ENCODE measurements at places on chromosomes 4 and X. TPM values are rescaled to one million over a fixed set of nuclear protein-coding genes. Genes with fewer than 3 reads are reported as not detected.

GRCh38 chr4:89213382-89213701 is 94.3 kb downstream of the GPRIN3 start:
- no peak overlapping the region for H3K27ac ChIP-seq
- H3K4me3 ChIP-seq, result no peak overlapping the region

DNA sequence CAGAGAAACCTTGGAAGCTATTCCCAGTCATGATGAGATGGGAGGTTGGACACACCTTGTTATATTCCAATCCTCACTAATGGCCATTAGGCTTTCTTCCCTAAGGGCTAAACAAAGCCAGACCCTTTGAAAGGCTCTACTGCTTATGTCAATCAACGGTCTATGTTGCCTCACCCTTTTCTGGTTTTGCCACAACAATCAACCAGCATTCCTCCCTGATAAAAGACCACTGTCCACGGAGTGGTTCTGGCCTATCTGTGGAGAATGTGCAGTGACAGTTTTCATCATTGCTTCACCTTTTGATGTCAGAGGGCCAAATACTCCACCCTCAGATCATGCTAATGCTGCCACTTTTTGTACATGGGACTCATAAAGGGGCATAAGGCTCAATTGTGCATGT is 913.4 kb downstream of the RPA4 start:
- H3K27me3 ChIP-seq, result peaks cover 2% of the 10 kb centered on the region
- no peaks in the 10 kb centered on the region for H3K4me1 ChIP-seq
- H3K36me3 ChIP-seq, result no peaks in the 10 kb centered on the region
- DNase-seq, result no peak
- no peak overlapping the region for H3K4me3 ChIP-seq

DNA sequence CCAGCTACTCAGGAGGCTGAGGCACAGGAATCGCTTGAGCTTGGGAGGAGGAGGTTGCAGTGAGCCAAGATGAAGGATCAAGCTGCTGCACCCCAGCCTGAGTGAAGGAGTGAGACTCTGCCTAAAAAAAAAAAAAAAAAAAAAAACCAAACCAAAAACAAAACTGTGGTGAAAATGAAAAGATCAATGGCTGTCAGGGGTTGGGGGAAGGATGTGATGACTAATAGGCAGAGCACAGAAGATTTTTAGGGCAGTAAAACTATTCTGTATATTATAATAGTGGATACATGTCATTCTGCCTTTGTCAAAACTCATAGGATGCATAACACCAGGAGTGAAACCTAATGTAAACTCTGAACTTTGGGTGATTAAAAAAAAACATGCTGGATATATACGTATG is 69.9 kb upstream of the ELOVL6 start:
- H3K27ac ChIP-seq, result no peak overlapping the region
- no peaks in the 10 kb centered on the region for H3K4me1 ChIP-seq
- H3K36me3 ChIP-seq, result no peaks in the 10 kb centered on the region
- no peak overlapping the region for H3K4me3 ChIP-seq
- H3K27me3 ChIP-seq, result no peaks in the 10 kb centered on the region
- DNase-seq, result no peak

DNA sequence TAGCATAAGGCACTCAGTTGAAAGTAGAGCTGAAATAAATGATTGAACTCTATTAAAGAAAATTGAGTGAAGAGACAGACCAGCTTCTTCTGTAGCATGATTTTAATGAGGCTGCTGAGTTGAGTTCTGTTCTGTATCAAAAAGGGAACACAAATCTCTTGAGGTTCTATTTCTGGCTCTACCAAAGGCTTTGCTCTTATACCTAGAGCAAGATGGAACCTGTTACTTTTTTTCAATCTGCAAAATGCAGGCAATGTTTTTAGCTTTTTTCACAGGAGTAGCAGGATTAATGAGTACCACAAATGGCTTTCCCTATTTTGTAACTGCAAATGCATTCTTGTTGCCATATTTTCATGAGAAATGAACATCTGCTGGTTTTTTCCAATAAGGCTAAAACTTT is 4.2 kb upstream of the ERVMER34-1 start:
- H3K4me1 ChIP-seq, result peaks cover 13% of the 10 kb centered on the region
- H3K4me3 ChIP-seq, result no peak overlapping the region
- H3K36me3 ChIP-seq, result no peaks in the 10 kb centered on the region
- no peak overlapping the region for H3K27ac ChIP-seq
- peaks cover 13% of the 10 kb centered on the region for H3K27me3 ChIP-seq

- H3K27me3 ChIP-seq, result no peaks in the 10 kb centered on the region
- H3K4me1 ChIP-seq, result peaks cover 9% of the 10 kb centered on the region
- H3K4me3 ChIP-seq, result no peak overlapping the region
- H3K27ac ChIP-seq, result no peak overlapping the region
- peaks cover 15% of the 10 kb centered on the region for H3K36me3 ChIP-seq
These were observed 3.8 kb upstream of the C4orf50 start for GRCh38 chr4:6021831-6022606.

DNA sequence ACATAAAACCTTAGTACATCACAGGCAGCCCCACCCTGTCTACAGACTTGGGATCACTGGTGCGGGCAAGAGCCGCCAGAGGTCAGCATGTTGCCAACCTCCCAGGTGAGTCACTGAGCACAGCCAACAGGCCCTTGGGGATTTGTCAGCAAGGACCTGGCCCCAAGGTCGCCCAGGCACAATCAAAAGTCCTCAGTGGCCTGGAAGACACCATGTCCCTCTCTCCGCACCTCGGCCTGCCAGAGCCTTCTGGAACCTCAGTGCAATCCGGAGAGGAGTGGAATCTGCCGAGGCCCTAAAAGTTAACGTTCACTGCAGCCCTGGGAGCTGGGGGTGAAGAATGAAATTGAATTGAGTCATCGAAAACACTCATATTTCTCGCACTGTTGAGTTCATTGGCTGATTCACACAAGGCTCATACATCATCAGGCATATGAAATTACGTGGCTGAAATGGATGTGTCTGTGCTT is 74.3 kb downstream of the WFS1 start:
- H3K4me1 ChIP-seq, result peaks cover 6% of the 10 kb centered on the region
- H3K27ac ChIP-seq, result no peak overlapping the region
- no peak overlapping the region for H3K4me3 ChIP-seq
- H3K36me3 ChIP-seq, result peaks cover 46% of the 10 kb centered on the region
- no peaks in the 10 kb centered on the region for H3K27me3 ChIP-seq
- DNase-seq, result peak; percentile 61

- H3K4me1 ChIP-seq, result no peaks in the 10 kb centered on the region
- no peak overlapping the region for H3K4me3 ChIP-seq
These were observed 35.7 kb upstream of the CDS1 start for GRCh38 chr4:84547211-84547610.

- H3K4me1 ChIP-seq, result peaks cover 9% of the 10 kb centered on the region
- H3K27ac ChIP-seq, result no peak overlapping the region
- no peak for DNase-seq
- H3K27me3 ChIP-seq, result no peaks in the 10 kb centered on the region
- H3K4me3 ChIP-seq, result no peak overlapping the region
These were observed 5.5 kb upstream of the SMIM20 start for GRCh38 chr4:25908491-25908901.

DNA sequence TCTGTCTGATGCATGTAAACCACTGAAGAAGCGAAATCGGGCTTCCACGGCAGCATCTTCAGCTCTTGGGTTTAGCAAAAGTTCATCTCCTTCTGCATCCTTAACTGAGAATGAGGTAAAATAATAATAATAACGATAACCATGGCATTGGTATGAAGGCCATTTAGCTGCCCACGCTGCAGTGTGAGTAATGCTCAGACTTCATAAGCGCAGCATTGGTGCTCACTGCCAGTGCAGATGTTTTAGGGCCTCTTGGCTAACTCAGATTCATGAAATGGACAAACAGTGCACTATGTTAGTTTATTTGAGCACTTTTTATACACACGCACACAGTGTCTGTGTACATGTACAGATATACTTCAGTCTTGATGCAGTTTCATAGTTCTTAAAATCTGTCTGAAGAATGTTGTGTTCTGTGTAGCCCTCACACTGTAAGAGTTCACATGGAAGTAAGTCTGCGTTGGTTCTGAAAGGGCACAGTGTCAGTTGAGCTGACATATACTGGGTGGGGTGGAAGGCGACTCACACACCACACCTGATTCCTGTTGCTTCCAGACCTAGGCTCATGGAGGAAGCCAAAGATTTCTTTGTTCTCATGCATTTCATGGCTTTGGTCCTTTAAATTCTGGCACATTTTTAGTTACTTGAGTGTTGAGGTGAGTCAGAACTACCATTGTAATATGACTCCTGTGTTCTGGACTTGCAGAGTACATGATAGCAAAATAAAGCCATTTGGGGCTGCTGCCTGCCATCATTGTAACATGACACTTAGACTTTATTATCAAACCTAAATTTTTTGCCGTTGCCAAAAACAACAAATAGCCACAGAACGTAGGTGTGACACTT is 68.7 kb downstream of the NSD2 start:
- H3K27me3 ChIP-seq, result no peaks in the 10 kb centered on the region
- no peak overlapping the region for H3K4me3 ChIP-seq
- no peak overlapping the region for H3K27ac ChIP-seq

DNA sequence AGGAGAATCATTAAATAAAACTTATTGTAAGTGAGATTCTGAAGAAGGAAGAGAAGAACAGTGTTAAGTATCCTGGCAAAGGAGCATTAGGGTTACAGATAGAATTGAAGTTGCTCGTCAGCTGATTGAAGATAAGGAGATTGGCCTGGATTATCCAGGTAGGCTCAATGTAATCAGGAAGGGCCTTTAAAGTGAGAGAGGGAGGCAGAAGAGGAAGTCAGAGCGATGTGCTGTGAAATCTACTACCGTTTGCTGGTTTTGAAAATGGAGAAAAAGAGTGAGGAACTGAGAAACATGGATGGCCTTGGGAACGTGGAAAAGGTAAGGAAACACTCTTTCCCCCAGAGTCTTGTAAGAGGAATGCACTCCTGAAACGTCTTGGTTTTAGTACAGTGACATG is 245.7 kb downstream of the ANTXR2 start:
- H3K27ac ChIP-seq, result no peak overlapping the region
- no peaks in the 10 kb centered on the region for H3K4me1 ChIP-seq
- H3K4me3 ChIP-seq, result no peak overlapping the region
- H3K27me3 ChIP-seq, result no peaks in the 10 kb centered on the region
- DNase-seq, result no peak
- no peaks in the 10 kb centered on the region for H3K36me3 ChIP-seq

GRCh38 chr4:149050840-149051239 is 608.6 kb upstream of the NR3C2 start:
- H3K27ac ChIP-seq, result no peak overlapping the region
- H3K36me3 ChIP-seq, result no peaks in the 10 kb centered on the region
- no peak for DNase-seq

DNA sequence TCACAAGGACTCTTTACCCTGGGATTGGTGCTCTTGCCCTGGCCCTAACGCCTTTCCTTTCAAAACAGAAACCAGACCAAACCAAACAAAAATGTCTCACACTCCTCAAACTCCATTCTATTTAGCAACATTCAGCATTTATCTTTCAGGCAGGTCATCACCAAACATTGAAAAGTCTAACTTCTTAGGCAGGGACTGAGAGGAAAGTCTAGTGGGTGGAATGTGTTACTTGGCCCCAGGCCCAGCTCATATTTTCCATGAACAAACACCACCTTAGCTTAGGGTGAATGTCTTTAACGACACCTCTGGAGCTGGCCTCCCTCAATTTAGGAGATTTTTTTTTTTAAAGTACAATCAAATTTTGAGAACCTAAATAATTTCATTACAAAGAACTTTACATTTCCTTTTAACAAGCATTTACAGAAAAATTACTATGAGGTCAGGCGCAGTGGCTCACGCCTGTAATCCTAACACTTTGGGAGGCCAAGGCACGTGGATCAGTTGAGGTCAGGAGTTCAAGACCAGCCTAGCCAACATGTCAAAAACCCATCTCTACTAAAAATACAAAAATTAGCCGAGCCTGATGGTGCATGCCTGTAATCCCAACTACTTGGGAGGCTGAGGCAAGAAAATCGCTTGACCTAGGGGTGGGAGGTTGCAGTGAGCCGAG is 10.2 kb upstream of the N4BP2 start:
- H3K4me3 ChIP-seq, result no peak overlapping the region
- H3K36me3 ChIP-seq, result peaks cover 3% of the 10 kb centered on the region
- no peaks in the 10 kb centered on the region for H3K4me1 ChIP-seq
- DNase-seq, result peak; percentile 47
- H3K27ac ChIP-seq, result no peak overlapping the region
- H3K27me3 ChIP-seq, result no peaks in the 10 kb centered on the region

DNA sequence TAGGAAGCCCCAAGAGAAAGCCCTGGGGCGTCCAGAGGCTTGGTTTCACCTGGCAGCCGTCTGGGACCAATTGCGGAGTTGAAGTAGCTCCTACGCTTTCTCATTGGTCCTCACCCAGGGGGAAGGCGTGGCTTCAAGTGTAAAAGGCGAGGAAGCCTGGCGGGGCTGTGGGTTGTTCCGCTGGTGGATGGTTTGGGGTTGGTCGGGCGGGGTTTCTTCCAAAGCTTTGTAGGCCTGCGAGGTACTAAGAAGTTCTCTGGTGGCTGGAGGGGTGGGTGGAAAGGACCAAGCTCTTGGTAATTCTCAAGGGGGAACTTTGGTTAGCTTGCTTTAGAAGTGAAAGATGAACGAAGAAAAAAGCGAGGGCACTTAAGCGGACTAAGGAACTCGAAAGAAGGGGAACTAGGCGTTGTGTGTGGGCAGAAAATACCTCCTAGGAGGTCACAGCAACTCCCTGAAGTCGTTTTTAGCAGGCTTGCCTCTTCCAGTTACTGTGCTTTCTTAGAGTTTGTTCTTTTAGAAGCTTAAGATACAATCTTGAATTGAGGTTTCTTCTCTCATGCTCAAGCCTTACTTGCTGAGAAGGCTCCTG is 36.6 kb downstream of the CCNG2 start:
- H3K27ac ChIP-seq, result no peak overlapping the region
- H3K4me3 ChIP-seq, result no peak overlapping the region
- H3K27me3 ChIP-seq, result no peaks in the 10 kb centered on the region
- DNase-seq, result no peak

- H3K27me3 ChIP-seq, result no peaks in the 10 kb centered on the region
- H3K36me3 ChIP-seq, result no peaks in the 10 kb centered on the region
- H3K4me3 ChIP-seq, result no peak overlapping the region
These were observed 105.9 kb downstream of the THOC2 start for GRCh38 chrX:123626962-123627361.

DNA sequence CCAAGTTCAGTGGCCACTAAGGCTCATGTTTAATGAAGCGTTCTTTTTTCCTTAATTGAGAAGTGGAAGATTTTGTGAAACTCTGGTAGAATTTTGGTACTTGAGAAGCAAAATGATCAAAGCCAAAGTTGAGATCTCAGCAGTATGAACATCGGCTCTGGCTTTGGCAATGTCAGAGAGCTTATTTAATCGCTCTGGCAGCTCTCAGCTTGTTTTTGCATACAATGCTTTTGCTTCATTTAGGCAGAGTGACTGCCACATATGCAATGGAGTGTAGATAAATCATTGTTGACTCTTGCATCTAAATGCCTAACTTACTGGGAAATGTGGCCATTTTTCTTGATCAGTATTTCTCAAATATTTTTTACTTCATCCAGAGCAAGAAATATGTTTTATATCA is 135.7 kb downstream of the AASDH start:
- DNase-seq, result no peak
- H3K27ac ChIP-seq, result no peak overlapping the region
- H3K4me1 ChIP-seq, result no peaks in the 10 kb centered on the region

The GPR50 gene
- 0.06 TPM for total RNA-seq

The DGKK gene
- total RNA-seq, result 3.2 TPM

The CCNQ gene
- total RNA-seq, result 14.8 TPM

The MAGEA2 gene
- not detected for total RNA-seq

The DSPP gene
- 0.06 TPM for total RNA-seq

The STOX2 gene
- 31.1 TPM for total RNA-seq

The BMP3 gene
- total RNA-seq, result 23.5 TPM

The TSPAN5 gene
- 64.4 TPM for total RNA-seq
